ENCODE measurements at places on chromosomes 6 and 20. TPM values are rescaled to one million over a fixed set of nuclear protein-coding genes. Genes with fewer than 3 reads are reported as not detected.

- no peak overlapping the region for H3K4me3 ChIP-seq
- H3K4me1 ChIP-seq = no peaks in the 10 kb centered on the region
- H3K27me3 ChIP-seq = peaks cover 49% of the 10 kb centered on the region
- no peak for DNase-seq
Observed at GRCh38 chr20:916825-917224, 691 bp upstream of the ANGPT4 start.

DNA sequence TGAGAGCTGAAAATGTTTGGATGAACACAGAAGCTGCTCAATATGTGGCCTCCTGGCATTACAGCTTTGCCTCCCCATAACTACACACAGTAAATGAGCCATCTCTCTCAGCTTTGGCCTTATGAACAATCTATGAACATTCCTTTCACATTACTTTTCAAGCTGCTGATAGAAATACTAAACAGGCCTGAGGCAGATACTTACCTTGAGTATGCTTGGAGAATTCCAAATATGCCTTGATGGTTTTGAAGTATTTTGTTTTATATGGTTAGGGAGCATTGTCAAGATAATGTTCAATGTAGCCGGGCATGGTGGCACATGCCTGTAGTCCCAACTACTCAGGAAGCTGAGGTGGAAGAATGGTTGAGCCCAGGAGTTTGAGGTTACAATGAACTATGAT lies 104.5 kb downstream of the CD24 start:
- no peaks in the 10 kb centered on the region for H3K27me3 ChIP-seq
- no peak for DNase-seq
- H3K27ac ChIP-seq = no peak overlapping the region
- no peak overlapping the region for H3K4me3 ChIP-seq
- H3K4me1 ChIP-seq = no peaks in the 10 kb centered on the region

DNA sequence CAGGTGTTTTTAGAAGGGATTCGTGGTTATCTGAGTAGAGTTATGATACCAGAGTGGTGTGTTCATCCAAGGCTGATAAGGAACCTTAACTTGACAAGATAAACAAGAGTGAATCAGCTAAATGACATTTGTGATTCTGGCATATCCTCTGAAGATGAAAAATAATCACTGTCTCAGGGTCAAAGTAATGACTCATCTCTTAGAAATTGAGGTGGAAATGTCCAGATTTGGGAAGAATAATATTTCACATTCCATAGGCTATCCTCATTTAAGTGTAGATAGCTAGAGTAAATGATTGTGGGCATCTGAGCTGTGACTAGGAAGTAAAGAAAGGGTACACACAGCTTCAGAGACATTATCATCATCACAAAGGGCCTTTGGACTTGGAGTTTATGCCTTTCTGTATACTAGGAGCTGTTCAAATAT lies 255.7 kb downstream of the GJA1 start:
- DNase-seq = no peak
- no peaks in the 10 kb centered on the region for H3K27me3 ChIP-seq
- no peak overlapping the region for H3K27ac ChIP-seq
- no peak overlapping the region for H3K4me3 ChIP-seq
- H3K4me1 ChIP-seq = no peaks in the 10 kb centered on the region
- no peaks in the 10 kb centered on the region for H3K36me3 ChIP-seq

DNA sequence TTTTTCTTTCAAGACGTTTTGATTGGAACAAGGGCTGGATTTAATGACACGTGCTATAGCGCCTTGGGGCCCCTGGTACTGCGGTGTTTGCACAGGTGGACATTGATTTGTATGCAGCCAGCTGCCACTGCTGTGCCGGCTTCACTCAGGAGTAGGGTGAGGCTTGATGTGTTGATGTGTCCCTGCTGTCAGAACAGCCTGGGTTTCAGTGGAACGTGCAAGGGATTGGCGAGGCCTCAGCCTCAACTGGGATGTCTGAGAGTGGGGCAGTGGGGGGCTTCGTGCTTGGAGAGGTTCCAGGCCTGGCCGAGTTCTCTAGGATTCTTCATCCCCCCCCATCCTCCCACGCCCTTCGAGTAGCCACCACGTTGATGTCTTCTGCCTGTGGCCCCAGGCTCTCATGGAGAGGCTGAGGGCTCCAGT lies 23.0 kb downstream of the PYGB start:
- H3K36me3 ChIP-seq = peaks cover 17% of the 10 kb centered on the region
- no peak for DNase-seq
- no peak overlapping the region for H3K27ac ChIP-seq

GRCh38 chr6:2959909-2960719 lies 11.3 kb downstream of the SERPINB6 start:
- H3K36me3 ChIP-seq = no peaks in the 10 kb centered on the region
- no peaks in the 10 kb centered on the region for H3K27me3 ChIP-seq
- H3K27ac ChIP-seq = no peak overlapping the region
- H3K4me3 ChIP-seq = no peak overlapping the region

Gene CD24
- total RNA-seq = 0.98 TPM

Gene SMLR1
- total RNA-seq = not detected
